HuH-7 (cell line): ENCODE measurements at places on chromosomes 3 and 15.

DNA sequence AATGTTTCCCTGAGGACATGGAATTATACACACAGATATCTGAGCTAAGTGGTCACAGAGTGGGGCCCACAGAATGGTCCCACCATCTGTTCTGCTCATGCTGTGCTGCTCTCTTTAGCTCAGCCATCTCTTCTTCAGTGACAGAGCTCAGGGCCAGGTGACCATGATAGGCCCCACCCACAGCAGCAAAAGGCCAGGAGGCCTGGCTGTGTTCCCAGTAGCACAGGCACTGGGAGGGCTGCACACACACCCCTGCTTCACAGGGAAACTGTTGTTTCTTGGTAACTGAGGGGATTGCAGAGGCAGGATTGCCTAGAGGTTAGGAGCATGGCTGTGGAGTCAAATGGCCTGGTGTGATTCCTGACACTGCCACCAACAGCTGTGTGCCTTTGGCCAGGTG, 4.8 kb upstream of the FBXW12 start:
- no peak for DNase-seq

DNA sequence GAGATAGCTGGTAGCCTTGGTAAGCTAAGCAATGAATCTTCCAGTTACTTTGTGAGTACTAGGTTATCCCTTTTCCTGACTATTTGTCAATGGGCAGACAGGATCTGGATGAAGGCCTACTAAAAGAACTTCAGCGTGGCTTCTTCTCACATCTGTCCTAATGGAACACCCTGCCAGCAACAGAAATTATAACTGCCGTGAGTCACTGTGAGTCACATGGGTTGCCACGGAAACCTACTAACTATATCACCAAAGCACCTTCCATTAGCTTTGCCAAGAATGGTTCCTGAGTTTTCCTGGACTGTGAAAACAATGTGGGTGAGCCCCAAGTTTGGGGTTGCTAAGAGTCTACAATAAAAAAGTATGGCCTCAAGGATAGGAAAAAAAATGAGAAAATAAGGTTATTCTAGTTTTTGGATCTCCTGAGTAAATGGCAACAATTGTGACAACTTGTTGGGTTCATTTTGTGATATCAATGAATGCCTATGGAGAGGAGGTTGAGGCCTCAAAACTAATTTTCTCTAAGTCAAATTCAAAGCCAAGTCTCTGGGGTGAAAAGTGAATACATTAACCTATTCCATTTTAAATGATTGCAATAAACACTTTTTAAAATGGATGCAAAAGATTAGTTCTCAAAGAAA, 195.1 kb upstream of the ICE2 start:
- DNase-seq: no peak

DNA sequence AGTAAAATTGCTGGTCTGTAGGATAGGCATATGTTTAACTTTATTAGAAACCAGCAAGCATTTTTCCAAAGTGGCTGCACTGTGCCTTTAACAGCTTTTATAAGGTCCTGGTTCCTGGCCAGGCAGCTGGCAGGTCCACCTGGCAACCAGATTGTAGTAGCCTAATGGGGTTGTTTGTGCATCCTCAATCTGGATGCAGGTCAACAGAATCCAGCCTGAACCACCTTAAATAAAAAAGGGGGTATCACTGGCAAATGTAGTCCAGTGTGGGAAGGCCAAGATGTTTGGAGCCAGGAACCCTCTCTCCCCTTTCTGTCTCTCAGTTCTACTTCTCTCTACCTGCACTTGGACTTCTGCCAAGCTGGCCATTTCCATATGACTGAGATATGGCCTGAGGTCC, 200.3 kb downstream of the ZNF621 start:
- no peak for DNase-seq

DNA sequence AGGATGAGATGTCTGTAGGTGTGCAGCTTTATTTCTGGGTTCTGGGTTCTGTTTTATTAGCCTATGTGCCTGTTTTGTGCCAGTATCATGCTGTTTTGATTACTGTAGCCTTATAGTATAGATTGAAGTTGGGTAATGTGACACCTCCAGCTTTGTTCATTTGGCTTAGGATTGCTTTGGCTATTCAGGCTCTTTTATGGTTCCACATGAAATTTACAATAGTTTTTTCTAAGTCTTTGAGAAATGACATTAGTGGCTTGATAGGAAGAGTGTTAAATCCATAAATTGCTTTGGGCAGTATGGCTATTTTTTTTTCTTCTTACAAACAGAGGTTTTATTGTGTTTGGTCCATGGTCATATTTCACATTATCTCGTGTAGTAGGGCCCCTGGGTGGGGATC, 285.8 kb upstream of the GADL1 start:
- DNase-seq: no peak

DNA sequence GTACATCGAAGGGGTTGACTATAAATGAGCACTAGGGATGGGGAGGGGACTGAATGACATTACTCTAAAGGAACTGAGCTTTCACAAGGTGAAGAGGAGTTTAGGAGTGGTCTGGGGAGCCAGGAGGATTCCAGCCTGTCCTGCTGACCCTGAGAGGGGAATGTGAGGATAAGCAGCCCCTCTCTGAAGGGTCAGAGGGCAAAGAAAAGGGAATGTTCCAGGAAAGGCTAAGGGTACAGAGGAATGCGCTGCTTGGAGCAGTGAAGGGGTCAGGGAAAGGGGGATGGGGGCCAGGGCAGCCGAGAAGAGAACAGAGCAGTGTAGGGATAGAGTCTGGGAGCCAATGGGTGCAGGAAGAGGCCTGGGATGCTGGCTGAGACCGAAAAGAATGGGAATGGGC, 28.0 kb upstream of the TPM1 start:
- no peak for DNase-seq

- DNase-seq: no peak
Measured at GRCh38 chr15:39859636-39860035, 60.4 kb downstream of the GPR176 start.

- DNase-seq: no peak
Measured at GRCh38 chr3:127002195-127003174, 19.6 kb downstream of the PLXNA1 start.

DNA sequence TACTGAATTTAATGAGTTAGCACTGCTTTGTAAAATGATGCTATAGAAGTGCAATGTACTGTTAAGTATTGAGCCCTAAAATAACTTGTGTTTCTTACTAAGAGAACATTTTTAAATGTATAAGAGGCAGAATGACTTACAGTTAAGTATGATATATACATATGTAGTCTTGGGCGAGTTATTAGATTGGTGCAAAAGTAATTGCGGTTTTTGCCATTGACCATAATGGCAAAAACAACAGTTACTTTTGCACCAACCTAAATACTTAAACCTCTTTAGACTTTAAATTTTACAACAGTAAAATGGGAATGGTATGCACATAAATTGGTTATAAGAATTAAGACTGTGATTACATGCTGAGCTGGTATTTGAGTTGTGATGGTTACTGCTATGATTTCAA, 79.8 kb downstream of the CNTN3 start:
- no peak for DNase-seq

DNA sequence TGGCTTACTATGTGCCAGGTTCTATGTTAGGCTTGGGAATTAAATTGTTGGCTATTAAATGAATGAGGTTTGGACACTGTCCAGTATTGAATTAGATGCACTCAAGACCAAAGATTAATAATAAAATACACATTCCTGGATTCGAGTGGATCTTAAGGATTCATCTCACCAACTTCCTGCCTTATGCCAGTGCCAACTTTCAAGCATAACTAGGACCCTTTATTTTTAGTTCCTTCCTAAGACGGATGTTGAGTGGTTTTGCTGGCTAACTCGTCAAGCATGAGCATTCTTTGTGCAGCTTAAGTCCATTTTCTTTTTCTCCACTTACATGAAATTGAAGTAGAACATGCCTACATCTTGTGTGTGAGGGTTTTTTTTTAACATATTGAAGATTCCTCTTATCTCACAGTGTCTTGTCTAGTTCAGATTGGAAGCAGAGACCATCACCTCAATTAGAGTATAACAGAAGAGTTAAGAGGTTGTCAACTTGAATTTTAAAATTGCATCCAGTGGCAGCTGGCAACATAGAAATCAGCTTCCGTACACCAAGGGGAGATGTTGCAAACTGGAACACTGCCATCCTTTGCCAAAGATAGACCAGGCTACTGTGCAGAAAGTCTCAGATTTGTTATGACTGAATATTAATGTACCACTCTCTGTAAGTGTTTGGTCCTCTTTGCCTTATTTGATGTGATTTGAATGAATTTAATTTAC, 106.3 kb upstream of the BFSP2 start:
- no peak for DNase-seq

- DNase-seq: no peak
Measured at GRCh38 chr3:78154521-78155186, 1114.8 kb downstream of the ROBO2 start.

GRCh38 chr3:151410891-151411559, 26.5 kb upstream of the P2RY12 start:
- DNase-seq: no peak

- DNase-seq: no peak
Measured at GRCh38 chr3:17154941-17155340, 270.2 kb downstream of the PLCL2 start.

GRCh38 chr3:148600902-148601765, 96.6 kb upstream of the AGTR1 start:
- peak; percentile 2 for DNase-seq

- DNase-seq: no peak
Measured at GRCh38 chr3:11565492-11565891, 78.2 kb downstream of the VGLL4 start.

DNA sequence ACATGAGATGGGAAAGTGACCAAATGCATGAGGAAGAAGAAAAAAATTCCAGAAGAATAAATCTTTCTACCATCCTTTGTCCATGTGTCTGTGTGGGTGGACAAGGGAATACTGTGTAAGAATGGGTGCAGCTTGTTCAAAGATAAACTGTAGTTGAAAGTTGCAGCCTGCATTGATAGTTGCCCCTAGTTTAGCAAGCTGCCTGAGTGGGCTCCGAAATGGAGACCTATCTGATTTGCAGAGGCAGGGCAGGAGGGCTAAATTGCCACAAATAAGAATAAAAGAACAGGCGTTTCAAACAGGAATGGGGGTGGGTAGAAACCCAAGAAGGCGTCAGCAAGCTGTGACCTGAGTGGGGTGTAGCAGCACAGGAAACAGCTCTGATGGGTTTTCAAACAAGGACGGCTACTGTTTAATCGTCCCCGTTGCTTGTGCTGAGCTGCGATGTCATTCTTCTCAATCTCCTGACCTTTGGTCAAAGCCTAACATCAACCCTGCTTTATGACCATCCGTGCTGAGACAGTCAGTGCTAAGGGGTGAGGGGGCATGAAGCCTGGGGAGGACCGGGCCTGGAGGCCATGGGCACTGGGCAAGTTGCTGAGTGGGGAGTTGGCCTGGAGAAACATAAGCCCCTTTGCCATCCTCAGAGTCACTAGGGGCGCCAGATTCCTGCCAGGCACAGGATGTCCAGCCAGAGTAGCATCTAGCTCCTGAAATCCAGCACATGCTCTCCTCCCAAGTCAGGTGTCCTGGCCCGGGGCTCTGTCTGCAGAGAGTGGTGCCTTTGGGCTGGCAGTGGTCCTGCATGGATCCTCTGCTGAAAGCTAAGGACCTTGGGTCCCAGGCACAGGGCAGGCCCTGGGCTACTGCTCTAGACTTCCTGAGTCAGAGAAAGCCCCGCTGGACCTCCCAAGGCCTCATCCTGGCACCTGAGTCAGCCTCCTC, 19.2 kb upstream of the C15orf39 start:
- DNase-seq: peak; percentile 91

DNA sequence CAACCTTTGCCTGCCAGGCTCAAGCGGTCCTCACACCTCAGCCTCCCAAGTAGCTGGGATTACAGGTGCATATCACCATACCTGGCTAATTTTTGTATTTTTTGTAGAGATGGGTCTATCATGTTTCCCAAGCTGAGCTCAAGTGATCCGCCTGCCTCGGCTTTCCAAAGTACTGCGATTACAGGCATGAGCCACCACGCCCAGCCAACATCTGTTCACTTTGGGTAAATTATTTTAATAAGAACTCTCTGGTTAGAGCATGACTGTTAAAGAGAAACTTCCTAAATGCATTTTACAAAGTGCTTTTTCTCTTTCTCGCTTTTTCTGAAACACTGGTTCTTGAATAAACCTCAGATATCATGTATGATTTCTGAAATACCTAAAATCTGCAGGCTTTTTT, 172.5 kb downstream of the PTPRG start:
- DNase-seq: no peak

DNA sequence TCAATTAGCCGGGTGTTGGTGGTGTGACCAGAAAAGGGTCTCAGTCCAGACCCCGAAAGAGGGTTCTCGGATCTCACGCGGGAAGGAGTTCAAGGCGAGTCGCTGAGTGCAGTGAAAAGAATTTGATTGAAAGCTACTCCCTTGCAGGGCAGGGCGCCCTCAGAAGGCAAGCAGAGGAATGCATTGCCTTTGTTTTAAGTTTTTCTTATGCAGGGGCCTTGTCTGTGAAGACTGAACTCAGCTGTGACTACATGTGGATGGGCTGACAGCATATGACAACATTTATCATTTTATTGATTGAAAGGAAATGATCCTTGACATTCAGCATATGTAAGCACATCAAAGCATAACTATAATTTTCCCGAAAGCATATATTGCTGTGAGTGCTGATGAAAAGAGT, 11.8 kb downstream of the CPN2 start:
- no peak for DNase-seq

DNA sequence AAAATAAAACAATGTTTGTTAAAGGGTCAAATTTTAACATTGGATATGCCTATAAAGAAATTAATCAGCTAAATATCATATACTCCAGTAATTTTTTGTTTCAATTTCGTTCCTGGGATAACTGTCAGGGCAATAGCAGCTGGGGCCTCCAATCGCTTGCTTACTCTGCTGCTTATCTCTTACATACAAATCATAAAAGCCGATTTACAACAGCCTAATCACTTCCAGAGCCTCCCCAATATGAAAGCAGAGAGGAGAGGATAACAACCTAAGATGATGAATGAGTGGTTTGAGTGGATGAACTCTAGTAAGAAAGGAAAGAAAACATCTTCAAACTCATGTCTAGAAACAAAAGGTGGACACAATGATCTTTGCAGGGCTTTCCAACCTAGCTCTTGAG, 80.7 kb upstream of the PSMD6 start:
- peak; percentile 14 for DNase-seq

DNA sequence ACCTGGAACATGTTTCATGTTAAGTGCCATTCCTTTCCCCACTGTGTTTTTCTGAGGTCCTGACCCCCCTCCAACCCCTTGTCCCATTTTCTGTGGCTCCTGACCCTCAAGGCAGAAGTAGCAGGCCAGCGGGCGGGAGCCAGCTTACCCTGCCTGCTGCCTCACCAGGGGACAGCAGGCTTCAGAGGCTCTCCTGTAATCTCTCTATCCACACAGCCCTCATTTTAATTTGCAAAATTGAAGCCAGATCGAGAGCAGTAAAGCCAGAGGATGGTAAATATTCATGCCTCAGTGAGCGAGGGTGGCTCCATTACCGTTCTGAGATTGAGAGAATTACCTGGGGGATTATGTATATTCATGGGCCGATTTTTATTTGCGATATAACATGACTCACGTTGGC, 147.6 kb downstream of the DNAJB8 start:
- no peak for DNase-seq
